ENCODE measurements at places on chromosomes 2 and 18.

DNA sequence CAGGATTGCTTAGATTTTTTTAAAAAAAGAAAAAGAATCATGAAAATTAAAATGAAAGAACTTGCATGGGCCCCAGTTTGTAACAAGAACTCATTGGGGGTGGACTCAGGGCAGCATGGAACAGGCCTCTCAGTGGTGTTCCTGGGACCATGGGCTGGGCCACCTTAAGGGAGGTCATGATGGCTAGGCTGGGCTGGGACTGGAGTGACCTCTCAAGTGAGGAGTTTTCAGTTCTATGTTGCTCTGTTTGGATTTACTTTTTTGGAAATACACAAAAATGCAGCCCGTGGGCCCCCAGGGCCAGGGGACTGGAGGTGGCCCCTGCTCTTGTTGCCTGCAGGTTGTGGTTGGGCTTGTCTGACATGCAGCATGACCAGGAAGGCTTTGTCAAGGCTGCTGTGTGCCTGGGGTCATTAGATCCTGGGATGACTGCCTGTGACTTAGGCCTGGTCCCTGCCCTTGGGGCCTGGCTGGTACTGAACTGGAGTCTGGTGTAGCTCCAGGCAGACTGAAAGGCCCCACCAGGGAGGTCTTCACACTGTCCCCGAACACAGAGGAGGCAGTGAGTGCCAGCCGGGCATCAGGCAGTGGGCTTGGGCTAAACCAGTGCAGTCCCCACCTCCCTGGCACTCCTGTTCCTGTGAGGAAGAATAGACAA lies 115.6 kb downstream of the GLI2 start:
- DNase-seq: no peak

GRCh38 chr2:69509011-69509749 lies 71.9 kb upstream of the NFU1 start:
- no peak for DNase-seq

DNA sequence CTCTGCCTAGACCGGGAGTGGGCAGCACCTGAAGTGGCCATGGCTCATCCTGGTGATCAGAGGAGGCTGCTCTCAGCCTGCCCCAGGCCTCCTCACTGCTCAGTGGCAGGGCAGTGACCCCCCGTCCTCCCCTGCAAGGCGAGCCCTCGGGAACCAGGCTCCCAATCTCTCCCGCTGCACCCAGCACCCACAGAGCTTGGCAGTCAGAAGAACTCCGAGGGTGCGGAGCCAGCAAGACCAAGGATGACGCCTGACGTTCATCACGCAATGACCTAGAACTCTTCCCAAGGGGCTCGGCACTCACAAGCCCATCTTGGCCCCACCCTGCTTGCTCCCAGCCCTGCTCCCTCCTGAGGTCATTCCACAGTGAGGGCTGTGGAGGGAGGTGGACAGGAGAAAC lies 189.8 kb upstream of the SALL3 start:
- no peak for DNase-seq

DNA sequence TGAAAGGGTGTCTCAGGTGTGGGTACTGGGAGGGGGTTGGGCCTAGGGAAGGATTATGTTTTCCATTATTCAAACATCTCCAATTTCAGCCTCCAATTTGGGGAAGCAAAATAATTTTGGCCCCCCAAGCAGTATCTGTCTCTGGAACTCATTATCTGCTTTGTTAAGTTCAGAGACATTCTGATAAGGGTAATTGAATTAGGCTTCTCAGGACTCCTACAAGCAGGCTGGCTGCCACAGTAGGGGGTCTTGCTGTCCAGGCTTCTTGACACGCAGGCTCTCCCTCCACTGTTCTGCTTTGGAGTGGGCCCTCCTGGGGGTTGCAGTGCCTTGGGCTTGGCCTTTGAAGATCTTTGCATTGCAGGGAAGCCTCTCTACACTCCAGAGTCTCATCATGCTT lies 108.1 kb upstream of the SIX2 start:
- DNase-seq: no peak

- DNase-seq: peak; percentile 33
Measured at GRCh38 chr2:181178823-181179412, 198.5 kb downstream of the UBE2E3 start.

DNA sequence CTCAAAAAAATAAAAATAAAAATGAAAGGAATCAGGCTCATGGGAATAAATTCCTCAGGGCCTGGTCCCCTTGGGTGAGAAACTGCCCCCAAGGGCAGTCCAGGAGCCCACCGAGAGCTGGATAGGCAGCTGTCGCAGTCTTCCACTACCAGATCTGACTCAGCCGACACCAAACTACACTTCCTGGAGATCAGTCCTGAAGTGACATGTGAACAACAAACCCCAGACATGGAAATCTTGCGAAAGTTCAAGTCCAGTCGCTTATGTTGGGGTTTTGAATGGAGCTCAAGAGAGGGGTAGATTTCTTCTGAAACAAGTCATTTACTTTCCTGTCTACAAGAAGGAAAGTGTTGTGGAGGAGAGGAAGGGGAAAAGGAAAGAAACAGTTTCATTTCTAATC lies 12.9 kb downstream of the ADCY3 start:
- DNase-seq: no peak

GRCh38 chr2:105795575-105795934 lies 50.8 kb downstream of the NCK2 start:
- no peak for DNase-seq

DNA sequence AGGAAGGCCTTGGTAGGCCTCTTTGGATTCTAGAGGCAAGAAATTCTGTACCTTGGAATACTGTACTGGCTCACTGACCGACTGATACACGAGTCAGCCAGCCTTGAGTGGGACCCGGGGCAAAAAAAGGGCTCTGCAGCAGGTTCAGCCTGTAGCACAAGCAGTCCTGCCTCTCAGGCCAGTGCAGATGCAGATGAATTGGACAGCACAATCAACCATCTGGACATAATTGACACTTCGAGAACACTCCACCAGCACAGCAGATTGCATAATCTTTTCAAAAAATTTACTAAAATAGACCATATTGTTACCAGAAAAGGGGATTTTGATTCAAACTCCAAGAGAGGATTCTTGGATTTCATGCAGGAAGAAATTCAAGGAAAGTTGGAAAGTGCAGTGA lies 241.6 kb downstream of the RPIA start:
- DNase-seq: no peak

GRCh38 chr2:8028981-8029380 lies 652.9 kb upstream of the ID2 start:
- no peak for DNase-seq

DNA sequence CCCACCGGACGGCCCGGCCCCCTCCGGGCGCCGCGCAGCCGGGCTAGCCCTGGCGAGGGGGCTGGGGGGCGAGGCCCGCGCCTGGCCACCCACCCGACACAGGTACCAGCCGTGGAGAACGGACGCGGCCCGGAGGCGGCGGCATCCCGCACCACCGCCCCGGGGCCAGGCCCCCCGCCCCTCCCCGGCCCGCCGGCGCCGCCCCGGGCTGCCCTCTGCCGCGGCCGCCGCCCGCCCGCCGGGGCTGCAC lies 405 bp downstream of the SOS1 start:
- DNase-seq: no peak

DNA sequence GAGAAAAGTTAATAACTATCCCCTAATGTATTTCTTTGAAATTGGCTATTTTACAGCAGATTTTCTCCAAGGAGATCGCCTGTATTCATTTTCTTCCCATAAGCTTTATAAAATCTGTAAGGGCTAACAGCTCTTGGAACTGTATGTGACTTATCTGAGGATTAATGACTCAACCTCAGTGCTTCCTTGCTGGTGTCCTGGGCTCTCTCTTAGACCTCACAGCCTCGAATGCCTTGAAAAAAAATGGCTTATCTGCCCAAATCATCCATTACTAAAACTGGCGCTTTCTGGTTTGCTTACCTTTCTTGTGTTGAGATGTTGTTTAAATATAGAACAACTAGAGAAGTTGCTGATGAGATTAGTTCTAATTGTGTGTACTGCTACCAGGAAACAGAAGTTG lies 713.6 kb downstream of the SLC4A3 start:
- DNase-seq: no peak

- DNase-seq: no peak
Measured at GRCh38 chr2:124559236-124559635, 534.1 kb downstream of the CNTNAP5 start.

Data from iPS DF 6.9 (cell line).